ENCODE measurements at places on chromosomes 11 and 22. TPM values are rescaled to one million over a fixed set of nuclear protein-coding genes. Genes with fewer than 3 reads are reported as not detected.

The PGA5 gene
- 1.5 TPM for total RNA-seq

The AIFM3 gene
- total RNA-seq, result 1.3 TPM

- no peaks in the 10 kb centered on the region for H3K36me3 ChIP-seq
- no peak overlapping the region for H3K4me3 ChIP-seq
- no peak overlapping the region for H3K27ac ChIP-seq
- DNase-seq, result no peak
- no peaks in the 10 kb centered on the region for H3K27me3 ChIP-seq
- H3K4me1 ChIP-seq, result peaks cover 6% of the 10 kb centered on the region
Measured at GRCh38 chr11:35271031-35271430, 132.1 kb downstream of the CD44 start.

DNA sequence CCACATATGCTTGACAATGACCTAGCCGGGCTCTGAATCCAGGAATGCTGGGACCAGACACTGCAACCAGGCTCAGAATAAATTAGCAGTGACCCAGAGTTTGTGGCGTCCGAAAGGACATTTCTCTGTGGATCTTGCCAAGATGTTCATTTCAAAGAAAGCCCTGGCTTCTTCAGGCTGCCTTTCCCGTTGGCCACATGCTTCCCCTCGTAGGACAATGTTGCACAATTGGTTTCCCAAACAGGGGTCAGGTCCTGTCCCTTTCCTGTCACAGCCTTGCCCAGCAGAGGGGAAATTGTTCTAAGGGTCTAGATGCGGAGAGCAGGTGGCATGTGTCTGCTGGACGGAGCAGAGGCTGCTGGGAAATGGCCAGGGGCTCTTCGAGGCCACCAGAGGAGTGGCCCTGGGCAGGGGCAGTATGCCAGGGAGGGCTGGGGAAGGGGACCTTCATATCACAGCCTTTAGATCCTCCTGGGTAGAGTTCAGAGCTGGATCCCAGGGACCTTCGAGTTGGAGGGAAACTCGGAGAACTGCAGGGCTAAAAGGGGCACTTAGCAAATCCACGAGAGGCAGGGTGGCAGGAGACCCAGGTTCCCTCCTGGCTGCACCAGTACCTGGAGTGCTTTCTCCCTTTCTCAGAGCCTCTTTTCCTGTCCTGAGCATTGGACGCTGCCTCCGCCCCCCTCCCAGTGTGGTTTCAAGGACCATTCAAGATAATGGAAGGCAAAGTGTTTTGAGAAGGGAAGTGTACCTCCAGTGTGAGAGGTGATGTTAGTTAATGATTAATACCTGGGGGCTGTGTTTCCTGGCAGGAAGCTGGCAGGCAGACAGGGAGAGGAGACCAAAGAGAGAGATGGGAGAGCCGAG lies 42.3 kb downstream of the C11orf96 start:
- H3K4me1 ChIP-seq, result peaks cover 17% of the 10 kb centered on the region
- H3K36me3 ChIP-seq, result no peaks in the 10 kb centered on the region
- no peak overlapping the region for H3K4me3 ChIP-seq

All from hepatocyte (in vitro differentiated cells).